Stimulated activated CD4-positive, alpha-beta T cell treated with anti-CD3 and anti-CD28 coated beads, Interleukin-1b, Interleukin-23, amount 100 ng/mL, for 1 hour (primary cell): ENCODE measurements at places on chromosomes 4 and X.
A peak's percentile ranks its signal among the peaks of the same experiment; 100 is the strongest.

- no peak for DNase-seq
These were observed 10.2 kb upstream of the CLDN24 start for GRCh38 chr4:183332447-183332846.

DNA sequence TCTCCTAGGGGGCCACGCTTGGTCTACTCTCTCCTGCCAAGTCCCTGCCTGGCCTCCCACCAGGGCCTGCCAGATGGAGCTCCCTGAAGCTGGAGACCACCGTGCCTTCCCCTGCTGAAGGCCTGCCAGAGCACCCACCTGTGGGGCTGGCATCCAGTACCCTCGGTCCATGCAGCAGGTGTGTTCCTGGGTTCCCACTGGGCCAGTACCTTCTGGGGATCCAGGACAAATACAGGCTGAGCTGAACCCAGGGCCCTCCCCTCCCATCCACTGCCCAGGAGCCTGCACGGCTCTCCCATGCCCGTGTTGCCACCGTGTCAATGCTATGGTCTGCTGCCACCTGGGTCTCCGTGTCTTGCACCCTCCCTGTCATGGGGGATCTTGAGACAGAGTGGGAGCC is 68.8 kb downstream of the ABLIM2 start:
- DNase-seq, result no peak

GRCh38 chr4:38985410-38986100 is 46.7 kb downstream of the TMEM156 start:
- no peak for DNase-seq

GRCh38 chr4:105471566-105472176 is 2.2 kb downstream of the PPA2 start:
- peak; percentile 20 for DNase-seq

DNA sequence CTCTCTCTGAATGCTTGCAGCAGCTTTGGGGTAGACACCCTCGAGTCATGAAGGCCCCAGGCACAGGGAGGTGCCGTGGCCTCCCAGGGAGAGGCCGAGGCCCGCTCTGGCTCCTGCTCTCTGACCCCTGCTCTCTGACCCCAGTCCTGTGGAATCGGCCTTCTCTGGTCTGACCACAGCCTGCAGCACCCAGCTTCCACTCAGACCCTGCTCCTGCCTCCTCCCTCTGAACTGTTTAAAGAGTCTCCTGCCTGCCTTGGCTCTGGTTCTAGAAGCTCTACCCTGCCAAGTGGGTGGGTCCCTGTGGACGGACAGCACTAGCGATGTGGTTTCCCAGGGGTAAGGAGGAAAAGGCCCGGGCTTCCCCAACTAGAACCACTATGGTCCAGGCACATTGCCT is 78.2 kb upstream of the TMEM150C start:
- no peak for DNase-seq

GRCh38 chr4:104815665-104816064 is 321.0 kb upstream of the CXXC4 start:
- DNase-seq, result no peak

DNA sequence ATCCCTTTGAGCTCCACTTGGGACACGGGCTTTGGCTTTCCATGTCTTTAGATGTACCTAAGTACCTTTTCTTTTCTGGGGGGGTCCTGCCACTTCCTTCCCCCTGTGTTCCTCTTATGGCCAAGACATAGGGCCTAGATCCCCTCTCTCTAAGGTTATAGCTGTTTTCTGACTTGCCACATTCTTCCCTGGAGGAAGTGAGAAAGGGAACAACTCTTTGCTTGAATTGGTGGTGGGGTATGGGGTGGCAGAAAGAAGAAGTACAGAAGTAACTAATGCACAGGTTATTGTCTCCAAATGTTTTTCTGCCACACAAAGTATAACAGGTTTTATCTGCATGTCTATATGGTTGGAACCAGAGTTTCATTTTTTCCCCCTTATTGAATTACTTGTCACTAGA is 29.7 kb upstream of the DIPK2B start:
- DNase-seq, result no peak

- DNase-seq, result no peak
These were observed at the start of gene KLHL13 for GRCh38 chrX:118116713-118117550. Gene KLHL13 (minus strand): TSS chrX:118116810. CDS start chrX:118028473, 88,337 bp downstream.

GRCh38 chrX:38178396-38178795 is 42.3 kb downstream of the SRPX start:
- no peak for DNase-seq

GRCh38 chrX:9668537-9668936 is 97.1 kb downstream of the GPR143 start:
- DNase-seq, result no peak

DNA sequence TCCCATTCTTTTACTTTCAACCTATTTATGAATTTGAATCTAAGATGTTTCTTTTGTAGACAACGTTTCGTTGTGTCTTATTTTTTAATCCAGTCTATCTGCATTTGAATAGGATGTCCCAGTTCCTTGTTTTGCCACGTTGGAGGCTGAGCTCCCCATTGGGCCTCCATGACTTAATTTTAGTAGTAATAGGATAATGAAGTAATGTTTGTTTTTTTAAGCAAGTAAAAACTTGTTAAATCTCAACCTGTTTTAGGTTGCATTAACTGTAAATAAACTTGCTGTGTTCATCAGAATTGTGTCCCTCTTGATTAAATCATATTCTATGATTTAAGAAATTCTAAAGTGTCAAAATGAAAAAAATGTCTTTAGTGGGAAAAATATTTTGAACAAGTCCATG is 25.3 kb downstream of the SLAIN2 start:
- no peak for DNase-seq
